Suppressor macrophage treated with lipopolysaccharide for 1 hour (primary cell): ENCODE measurements at places on chromosomes 2 and 18.

DNA sequence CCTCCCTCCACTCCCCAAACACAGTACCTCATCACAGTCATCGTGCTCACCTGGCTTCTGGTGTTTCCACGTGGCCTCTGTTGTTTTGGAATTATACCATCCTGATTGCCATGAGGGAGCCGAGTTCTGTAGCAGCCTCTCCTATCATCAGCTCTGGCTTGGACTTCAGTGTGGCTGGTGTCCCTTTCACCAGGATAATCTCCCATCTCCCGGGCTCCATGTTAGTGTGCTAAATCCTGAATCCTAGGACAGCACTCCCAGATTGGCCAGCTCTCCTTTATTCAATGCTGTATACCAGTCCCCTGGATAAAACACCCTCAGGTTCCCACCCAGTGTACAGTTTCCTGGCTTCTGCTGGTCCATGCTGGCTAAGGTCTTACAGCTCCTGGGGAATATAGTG, 53.3 kb downstream of the LONRF2 start:
- no peak for DNase-seq

DNA sequence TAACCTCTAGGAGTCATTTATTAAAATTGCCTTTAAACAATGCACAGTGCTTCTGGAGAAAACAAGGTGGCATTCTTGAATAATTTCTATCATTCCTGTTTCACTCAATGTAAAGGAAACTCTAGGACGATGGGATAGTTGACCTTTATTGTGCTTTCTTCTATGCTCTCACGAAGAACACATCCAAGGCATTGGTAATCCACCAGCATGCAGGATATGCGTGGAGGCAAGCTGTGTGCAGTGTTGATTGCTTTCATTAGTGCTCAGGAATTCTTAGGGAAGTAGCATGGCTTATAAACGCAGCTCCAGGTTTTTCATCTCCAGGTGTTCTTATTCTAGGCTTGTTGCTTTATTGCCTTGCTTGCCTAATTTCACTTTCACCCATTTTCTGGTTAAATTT, 58.4 kb upstream of the CAVIN2 start:
- no peak for DNase-seq

- DNase-seq, result no peak
Observed at GRCh38 chr2:108604196-108604595, 69.9 kb downstream of the LIMS1 start.

- no peak for DNase-seq
Observed at GRCh38 chr2:83113953-83114352, 1345.1 kb downstream of the SUCLG1 start.

- DNase-seq, result no peak
Observed at GRCh38 chr18:68764016-68764415, 33.9 kb upstream of the CCDC102B start.

GRCh38 chr2:10019602-10020400, 23.5 kb upstream of the KLF11 start:
- DNase-seq, result no peak

DNA sequence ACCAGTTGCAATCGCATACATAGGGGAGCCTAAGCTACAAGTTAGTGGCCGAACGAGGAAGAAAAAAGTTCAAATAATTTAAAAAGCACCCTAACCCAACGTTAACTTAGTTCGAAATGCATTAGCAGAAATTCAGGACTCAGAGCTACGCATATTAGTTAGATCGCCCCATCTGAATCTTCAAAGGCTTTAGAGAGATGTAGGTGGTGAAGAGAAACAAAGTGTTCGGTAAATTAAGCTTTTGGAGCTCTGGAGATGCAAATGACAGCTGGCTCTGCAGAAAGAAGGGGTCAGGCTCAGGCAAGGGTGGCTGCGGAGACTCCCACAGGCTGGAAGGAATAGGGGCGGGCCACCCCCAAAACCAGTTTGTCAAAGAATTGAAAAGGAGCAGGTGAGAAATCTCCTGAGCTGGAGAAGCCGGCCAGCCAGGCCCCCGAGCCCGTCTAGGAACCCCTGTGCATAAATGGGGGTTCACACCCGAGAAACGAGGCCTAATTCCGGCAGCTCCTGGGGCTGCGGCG, 621 bp downstream of the TXNL1 start:
- peak; percentile 19 for DNase-seq

DNA sequence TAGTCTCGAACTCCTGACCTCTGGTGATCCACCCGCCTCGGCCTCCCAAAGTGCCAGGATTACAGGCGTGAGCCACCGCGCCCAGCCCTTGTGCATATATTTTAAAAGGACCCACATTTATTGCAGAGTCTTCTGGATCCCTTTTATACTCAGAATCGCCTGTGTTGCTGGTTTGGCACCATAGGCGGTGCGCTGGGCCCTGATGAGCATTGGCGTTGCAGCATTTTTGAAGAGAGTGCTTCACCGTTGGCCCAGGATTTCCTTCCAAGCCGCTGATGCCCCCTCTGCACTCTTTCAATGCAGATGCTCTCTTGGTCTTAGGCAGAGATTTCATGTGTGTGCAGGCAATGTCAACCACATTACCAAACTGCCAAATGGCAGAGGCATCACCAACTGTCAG, 13.5 kb upstream of the TFCP2L1 start:
- DNase-seq, result no peak

DNA sequence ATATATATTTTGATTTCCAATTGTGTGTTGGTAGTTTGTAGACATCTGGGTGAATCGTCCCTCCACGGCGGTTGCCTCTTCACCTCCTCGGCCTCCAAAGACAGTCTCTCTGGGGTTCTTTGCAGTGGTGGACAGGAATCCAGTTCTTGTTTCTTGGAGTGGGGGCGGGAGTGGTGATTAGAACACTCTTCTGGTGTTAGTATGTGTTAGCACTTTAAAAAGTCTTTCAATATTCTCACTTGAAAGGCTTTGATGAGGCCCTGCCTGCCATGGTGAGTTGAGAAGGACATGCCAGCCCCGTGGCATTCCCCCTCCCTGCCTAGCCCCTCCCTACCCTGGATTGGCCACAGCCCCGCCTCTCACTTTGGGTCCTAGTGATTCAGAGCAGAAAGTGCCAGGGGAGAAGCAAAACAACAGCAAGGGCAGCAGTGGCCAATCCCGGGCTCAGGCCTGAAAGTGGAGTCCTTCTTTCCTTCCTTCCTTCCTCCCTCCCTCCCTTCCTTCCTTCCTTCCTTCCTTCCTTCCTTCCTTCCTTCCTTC, 316.8 kb upstream of the HS6ST1 start:
- peak; percentile 62 for DNase-seq

DNA sequence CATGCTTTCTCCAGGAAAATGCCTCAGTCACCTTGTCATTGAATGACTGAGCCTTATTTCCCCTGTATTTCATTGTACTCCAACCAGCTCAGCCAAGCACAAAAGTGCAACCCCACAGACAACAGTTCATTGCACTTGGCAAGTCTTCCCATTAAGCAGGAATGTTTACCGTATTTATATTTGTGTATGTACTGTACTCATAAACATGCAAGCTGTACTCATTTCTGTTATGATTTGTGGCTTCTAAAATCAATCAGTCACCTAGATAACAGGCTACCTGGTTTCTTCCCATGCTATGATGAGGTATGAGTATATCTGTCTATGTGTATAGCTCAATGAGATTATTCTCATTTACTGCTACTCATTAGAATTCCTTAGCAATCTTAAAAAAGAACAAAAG, 505.5 kb upstream of the FAM98A start:
- DNase-seq, result no peak

- no peak for DNase-seq
Observed at GRCh38 chr2:195482010-195482409, 175.0 kb upstream of the SLC39A10 start.

GRCh38 chr2:191676790-191677645, 918 bp upstream of the NABP1 start:
- peak; percentile 86 for DNase-seq

DNA sequence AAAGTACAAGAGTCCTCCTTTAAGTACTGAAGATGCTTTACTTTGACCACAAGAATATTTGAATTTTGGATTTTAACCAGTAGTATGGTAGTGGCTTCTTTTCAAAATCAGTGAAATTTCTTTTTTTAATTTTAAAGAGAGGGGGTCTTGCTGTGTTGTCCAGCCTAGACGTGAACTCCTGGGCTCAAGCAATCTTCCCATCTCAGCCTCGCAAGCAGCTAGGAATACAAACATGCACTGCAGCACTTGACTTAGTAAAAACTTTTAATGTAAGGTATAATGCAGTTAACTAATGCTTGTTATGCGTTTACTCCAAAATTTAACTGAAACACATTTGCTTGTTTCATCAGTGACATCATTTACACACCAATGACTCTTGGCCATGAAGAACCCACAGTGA, 49.6 kb downstream of the EML4 start:
- DNase-seq, result no peak

DNA sequence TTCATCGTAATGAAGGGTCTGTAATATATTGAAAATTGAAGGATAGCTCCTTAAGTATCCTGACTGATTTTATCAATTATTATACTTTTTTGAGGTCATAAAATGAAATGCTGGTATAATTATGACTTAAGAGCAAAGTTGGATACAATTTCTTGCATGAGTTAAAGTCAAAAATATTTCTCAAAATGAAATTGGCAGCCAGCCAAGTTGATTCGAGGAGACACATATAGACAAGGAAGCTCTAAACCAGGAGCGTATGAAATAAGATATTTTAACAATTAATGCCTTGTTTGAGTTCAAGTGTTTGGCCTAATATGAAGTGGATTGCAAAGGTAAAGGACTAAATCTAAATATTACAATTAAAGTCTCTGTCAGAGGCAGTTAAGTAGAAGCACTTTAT, 260.4 kb upstream of the DSEL start:
- DNase-seq, result peak; percentile 4

DNA sequence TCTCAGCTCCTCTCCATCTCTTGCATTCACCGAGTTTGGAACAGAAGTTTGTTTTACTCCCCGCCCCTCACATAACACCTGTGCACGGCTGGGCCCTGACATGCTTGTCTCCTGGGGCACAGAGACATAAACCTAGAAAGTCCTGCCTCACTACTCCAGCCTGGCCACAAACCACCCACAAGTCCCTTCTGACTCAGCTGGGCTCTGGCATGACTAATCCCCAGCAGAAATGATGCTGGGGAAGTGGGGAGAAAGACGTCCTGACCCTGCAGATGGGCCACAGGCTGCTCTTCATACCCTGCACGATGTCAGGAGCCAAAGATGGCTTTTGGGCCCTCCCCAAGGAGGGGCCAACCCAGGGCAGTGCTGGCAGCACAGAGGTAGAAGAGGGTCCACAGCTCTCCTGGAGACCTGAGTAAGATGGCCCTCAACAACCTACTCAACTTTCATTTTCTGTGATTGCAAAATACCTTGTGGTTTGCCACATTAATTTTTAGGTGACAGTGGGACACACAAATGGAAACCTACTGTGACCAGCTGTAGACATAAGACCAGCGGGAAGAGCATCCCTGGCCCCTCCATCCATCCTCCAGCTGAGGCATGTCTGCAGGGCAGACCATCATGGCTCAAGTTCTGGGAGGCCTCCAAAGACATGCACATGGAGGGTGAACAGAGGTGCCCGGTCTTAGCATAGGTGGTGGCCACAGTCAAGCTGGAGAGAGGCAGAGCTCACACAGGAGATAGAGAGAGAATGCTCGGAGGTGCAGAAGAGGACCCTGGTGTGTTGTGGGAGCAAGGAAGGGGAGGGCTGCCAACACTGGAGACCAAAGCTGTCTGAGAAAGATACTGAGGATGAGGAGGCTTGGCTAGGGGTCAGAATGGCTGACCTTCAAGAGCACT, 40.0 kb downstream of the DNMT3A start:
- peak; percentile 93 for DNase-seq

GRCh38 chr18:57121542-57122112, 25.3 kb upstream of the BOD1L2 start:
- DNase-seq, result no peak

- no peak for DNase-seq
Observed at GRCh38 chr18:42915299-42915698, 200.2 kb downstream of the RIT2 start.

- DNase-seq, result peak; percentile 38
Observed at GRCh38 chr2:105926960-105927678, 182.4 kb downstream of the NCK2 start.

- DNase-seq, result no peak
Observed at GRCh38 chr2:216070195-216070594, 11.4 kb downstream of the PECR start.
